ENCODE measurements at places on chromosomes 2 and 18.

- DNase-seq: peak; percentile 82
Observed at GRCh38 chr2:66434679-66435548, at the start of gene MEIS1. MEIS1 (plus strand) TSS chr2:66435125; CDS start chr2:66435857, 732 bp downstream.

DNA sequence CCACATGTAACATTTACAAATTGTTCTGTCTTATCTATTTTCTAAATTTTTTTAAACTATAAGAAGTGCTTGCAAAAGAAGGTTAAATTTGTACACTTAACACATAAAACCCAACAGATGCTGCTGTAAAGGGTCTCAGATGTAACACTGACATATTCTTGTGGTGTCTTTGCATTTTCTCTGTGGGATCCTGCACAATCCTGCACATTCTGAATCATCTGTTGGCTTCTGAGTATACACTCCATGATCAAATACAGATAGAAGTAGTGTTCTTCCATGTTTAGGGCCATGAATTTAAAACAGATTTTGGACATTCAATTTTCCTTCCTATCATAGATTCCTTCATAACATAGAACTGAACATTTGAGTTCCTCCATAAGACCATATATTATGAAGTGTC lies 89.0 kb downstream of the SPRED2 start:
- no peak for DNase-seq

DNA sequence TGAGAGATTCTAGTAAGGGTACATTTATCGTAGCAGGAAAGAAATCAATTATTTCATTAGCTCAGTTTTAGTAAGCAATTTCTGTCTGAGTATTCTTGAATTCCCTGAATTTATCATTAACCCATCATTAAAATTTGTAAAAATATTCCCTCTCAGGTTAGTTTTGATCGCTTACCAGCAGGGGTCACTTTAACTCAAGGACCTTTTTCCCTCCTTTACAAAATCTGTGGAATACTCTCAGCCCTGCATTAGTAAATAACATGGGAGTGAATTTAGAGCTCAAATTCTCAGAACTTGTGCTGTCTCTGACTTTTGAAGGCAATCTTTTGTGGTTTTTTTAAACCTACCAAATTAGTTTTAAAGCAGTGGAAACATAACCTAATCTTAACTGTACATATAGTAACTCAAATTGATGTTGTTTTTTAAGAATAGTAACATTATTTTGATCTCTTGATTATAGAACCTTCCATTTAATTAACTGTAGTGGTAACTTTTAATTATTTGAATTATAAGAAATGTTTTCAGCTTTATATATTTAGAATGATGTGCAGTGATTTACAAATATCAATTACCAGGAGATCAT lies 97.2 kb downstream of the AGPS start:
- peak; percentile 4 for DNase-seq

GRCh38 chr18:11470941-11471340 lies 138.5 kb upstream of the SLC35G4 start:
- no peak for DNase-seq

DNA sequence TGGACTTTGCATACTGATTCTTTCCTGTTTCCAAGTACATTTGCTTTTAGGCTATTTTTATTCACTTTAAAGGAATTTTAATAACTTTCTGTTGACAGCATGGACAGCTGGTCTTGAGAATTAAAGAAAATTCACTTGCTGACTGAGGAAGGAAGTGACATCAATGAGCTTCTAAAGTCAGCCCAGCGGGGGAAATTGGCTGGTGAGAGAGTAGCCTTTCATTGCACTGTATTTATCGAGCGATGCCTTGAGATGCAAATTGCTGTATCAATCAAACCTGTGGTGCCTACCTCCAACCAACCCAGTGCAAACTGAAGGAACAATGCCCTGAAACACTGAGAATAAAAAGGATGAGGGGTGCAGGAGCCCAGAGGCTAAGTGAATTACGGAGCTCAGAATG lies 91.4 kb upstream of the AQP4 start:
- DNase-seq: no peak

- no peak for DNase-seq
Observed at GRCh38 chr2:240169486-240170353, 29.3 kb upstream of the OTOS start.

DNA sequence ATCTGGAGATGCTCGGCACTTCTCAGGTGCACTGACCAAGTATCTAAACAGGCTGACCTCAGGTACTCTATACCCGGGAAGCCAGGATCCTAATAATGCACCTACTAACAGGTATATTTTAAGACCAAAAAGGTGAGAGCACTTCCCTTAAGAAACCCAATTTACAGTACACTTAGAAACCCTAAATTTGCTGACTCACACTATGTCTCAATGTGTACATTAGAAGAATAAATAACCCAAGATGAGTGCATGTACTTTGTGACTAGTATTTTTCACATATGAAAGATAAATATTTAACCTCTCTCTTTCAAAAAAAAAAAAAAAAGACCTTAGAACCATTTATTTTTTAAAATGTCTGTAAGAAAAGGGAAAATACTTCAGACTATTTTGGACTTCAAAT lies 118.8 kb downstream of the ZNF516 start:
- DNase-seq: no peak

GRCh38 chr2:1588978-1589621 lies 155.2 kb downstream of the PXDN start:
- no peak for DNase-seq

- no peak for DNase-seq
Observed at GRCh38 chr2:237524631-237525030, 37.6 kb downstream of the MLPH start.

GRCh38 chr2:42523341-42523740 lies 29.6 kb upstream of the KCNG3 start:
- no peak for DNase-seq

DNA sequence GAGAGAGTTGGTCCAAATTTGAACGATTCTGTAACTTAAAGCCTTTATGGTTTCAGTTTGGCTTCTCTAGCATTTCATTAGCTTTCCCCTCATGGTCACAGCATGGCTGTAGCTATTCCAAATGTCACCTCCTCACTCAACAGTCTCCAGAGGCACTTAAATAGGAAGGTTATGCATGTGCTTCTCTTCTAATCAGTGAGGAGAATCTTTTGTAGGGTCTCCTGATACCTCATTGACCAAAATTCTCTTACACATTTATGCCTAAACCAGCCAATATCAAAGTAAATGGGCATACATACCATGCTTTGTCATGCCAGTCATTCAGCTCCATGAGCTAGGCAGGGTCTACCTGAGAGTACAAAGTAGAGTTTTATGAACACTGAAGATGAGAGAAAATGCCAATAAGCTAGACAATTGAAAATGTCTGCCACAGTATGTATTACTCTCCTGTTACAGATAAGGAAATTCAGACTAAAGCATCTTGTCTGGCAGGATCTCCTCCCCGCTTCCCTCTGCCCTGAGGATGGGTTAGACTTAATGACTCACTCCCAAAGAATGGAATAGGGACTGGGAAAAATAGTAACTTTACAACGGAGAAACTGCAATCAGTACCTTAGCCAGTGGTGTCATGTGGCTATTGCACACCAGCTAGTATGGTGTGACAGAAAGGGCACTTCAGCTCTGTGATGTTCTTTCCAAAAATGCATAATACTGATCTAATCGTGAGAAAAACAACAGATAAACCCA lies 15.4 kb downstream of the DSG2 start:
- no peak for DNase-seq

- no peak for DNase-seq
Observed at GRCh38 chr2:133490411-133490980, 77.8 kb downstream of the NCKAP5 start.

GRCh38 chr2:310994-311393 lies 23.1 kb upstream of the ALKAL2 start:
- DNase-seq: no peak

GRCh38 chr2:118830118-118830517 lies 17.3 kb downstream of the EN1 start:
- no peak for DNase-seq

GRCh38 chr18:68478246-68478645 lies 236.7 kb downstream of the TMX3 start:
- DNase-seq: no peak

DNA sequence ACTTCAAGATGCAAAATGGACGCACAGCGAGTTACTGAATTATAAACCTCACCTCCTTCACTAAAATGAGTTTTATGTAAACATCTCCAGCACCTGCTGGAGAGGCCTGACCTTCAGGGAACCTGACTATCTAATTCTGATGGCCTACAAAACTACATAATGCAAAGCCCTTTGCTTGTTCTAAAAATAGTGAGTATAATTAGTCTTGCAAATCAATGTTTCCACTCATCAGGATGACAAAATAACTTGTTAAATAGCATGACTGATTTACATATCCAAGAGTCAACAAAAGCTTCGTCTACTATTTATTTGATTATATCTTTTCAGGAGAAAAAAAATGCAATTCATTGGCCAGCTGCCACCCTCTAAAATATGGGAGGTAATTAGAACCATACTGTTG lies 326.3 kb upstream of the MC4R start:
- DNase-seq: no peak

GRCh38 chr18:27164905-27165304 lies 20.2 kb downstream of the CHST9 start:
- no peak for DNase-seq

GRCh38 chr2:101307503-101307902 lies 998 bp downstream of the RNF149 start:
- DNase-seq: no peak

GRCh38 chr2:25448808-25449207 lies 107.1 kb upstream of the DNMT3A start:
- no peak for DNase-seq

GRCh38 chr2:65267008-65267407 lies 39.4 kb downstream of the ACTR2 start:
- no peak for DNase-seq

GRCh38 chr2:77046339-77046738 lies 475.8 kb downstream of the LRRTM4 start:
- no peak for DNase-seq

GRCh38 chr2:59932341-59932740 lies 621.1 kb downstream of the BCL11A start:
- no peak for DNase-seq

- DNase-seq: no peak
Observed at GRCh38 chr18:78919956-78920355, 59.7 kb upstream of the SALL3 start.

- no peak for DNase-seq
Observed at GRCh38 chr2:189050165-189050712, 76.1 kb downstream of the COL3A1 start.

- DNase-seq: no peak
Observed at GRCh38 chr2:46657042-46657504, 177.7 kb downstream of the TMEM247 start.

DNA sequence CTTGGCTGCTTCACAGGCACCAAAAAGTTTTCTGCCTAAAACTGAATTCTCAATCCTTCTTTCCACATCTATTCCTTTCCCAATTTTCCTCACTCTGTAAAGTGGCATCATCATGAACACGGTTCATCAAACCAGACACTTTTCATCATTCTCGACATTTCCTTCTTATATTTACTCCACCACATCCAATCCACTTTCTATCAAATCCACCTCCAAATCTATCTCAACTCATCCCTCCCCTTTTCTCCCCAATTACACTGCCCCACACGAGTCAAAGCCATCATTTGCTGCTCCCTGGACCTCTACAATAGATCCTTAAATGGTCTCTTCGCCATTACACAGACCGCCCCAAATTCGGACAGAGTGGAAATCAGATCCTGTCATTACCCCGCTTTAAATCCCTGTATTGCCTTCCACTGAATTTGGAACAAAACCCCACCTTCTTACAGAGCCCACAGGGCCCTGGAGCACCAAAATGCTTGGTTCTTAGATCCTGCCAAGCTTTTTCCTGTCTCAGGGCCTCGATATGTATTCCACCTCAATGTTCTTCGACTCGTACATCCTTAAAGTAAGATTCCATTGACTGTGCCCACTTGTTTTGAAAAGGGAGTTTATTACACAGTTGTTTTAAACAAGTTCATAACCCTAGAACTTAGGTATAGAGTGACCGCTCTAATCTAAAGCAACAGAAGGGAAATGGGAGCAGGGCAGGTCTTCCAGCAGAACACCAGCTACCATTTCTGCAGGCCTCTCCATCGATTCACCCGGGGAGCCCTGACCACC lies 856 bp downstream of the ACAA2 start:
- DNase-seq: no peak

GRCh38 chr2:100895402-100895801 lies 75.5 kb downstream of the NPAS2 start:
- peak; percentile 52 for DNase-seq

DNA sequence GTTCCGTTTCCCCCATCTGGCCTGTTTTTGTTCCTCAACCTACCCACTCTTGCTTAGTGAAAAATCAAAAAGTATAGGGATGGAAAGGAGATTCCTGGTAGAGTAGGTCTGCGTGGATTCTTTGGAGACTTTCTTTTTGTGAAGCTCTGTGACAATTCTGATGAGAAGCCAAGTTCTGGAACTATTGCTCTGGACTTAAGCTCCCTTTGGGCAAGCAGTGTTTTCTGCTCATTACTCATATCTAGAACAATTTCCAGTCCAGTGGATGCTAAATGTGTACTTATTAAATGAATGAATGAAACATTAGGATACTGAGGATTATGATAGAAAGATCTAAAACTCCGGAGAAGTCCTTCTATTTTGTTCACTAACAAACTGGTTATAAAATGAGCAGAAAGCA lies 76.5 kb downstream of the SOCS6 start:
- DNase-seq: no peak

GRCh38 chr2:6864923-6865345 lies 773 bp downstream of the CMPK2 start:
- no peak for DNase-seq

GRCh38 chr2:235963853-235964577 lies 204.2 kb downstream of the GBX2 start:
- DNase-seq: no peak

DNA sequence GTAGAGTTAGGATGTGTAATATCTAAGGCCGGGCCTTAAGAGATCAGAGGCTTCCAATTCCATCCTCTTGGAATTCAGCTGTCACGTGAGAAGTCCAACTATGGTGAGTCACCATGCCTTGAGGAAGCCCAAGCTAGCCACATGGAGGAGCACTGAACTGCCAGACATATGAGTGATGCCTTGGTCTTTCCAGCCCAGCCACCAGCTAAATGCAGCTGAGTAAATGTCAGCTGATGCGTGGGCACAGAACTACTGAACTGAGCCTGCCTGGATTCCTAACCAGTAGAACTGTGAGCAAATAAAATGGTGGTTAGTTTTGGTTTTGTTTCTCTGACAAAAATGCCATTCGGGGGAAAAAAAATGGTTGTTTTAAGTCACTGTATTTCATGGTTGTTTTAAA lies 153.7 kb upstream of the SERTAD2 start:
- no peak for DNase-seq

DNA sequence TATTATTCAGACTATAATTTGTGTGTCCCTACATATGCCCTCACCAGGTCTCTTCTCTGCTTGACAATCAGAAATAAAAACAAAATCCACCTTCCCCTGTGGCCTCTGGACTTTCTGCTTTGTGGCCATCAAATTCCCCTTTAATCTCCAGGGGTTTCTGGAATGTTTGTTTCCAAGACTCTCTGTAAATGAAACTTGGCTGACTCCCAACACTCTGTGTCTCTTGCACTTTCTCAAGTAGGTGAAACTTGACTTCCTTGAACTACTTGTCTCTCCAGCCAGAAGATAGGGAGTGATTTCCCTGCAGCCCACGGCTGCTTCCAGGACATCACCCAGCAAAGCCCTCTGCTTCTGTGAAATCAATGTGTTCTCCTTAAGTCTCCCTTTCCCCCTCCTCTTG lies 54.1 kb upstream of the AQP4 start:
- no peak for DNase-seq
